Naive B cell (primary cell): ENCODE measurements at places on chromosomes 11 and 22. TPM values are rescaled to one million over a fixed set of nuclear protein-coding genes. Genes with fewer than 3 reads are reported as not detected.

GRCh38 chr22:42960531-42961399, 54.2 kb downstream of the PACSIN2 start:
- H3K27ac ChIP-seq, result no peak overlapping the region
- no peak for DNase-seq
- H3K36me3 ChIP-seq, result peaks cover 9% of the 10 kb centered on the region
- H3K4me3 ChIP-seq, result no peak overlapping the region

DNA sequence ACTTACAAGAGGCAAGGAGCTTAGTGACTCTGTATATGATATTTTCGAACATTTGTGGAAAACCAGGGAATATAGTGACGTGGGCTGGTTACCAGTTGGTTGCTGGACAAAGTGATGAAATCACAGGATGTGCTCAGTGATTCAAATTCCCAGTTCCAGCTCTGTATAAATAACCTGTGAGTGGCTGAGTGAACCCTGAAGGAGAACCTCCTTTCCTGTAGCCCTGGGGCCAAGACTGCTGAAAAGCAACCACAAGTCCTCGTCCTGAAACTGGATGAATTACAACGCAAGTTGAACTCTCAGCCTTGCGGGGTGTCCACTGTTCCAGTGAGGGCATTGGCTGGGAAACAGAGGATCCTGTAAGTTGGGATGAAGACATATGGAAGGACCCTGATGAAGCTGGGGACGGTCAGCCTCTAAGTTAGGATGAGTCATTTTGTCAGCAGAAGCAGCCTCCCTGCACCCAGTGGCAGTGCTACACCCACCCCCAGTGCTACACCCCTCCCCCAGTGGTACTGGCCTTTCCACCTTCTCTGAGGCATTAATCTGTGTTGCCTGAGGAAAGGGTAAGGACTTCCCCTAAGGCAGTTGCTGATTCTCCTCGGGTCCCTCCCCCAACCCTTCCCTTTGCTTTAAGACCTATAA, 22.0 kb upstream of the CD81 start:
- no peaks in the 10 kb centered on the region for H3K36me3 ChIP-seq
- H3K4me3 ChIP-seq, result no peak overlapping the region
- DNase-seq, result no peak
- peaks cover 9% of the 10 kb centered on the region for H3K4me1 ChIP-seq

- H3K27me3 ChIP-seq, result peaks cover 10% of the 10 kb centered on the region
- no peaks in the 10 kb centered on the region for H3K36me3 ChIP-seq
Observed at GRCh38 chr11:94708642-94709041, 59.5 kb upstream of the AMOTL1 start.

GRCh38 chr11:120121336-120121735, 16.6 kb downstream of the TRIM29 start:
- H3K36me3 ChIP-seq, result no peaks in the 10 kb centered on the region
- H3K4me1 ChIP-seq, result no peaks in the 10 kb centered on the region
- no peaks in the 10 kb centered on the region for H3K27me3 ChIP-seq
- no peak overlapping the region for H3K4me3 ChIP-seq
- no peak overlapping the region for H3K27ac ChIP-seq

GRCh38 chr11:19677381-19678080, 35.1 kb upstream of the NAV2 start:
- no peaks in the 10 kb centered on the region for H3K36me3 ChIP-seq
- DNase-seq, result no peak
- H3K4me3 ChIP-seq, result no peak overlapping the region

GRCh38 chr11:118939953-118940598, 14.3 kb upstream of the BCL9L start:
- H3K36me3 ChIP-seq, result no peaks in the 10 kb centered on the region
- H3K27me3 ChIP-seq, result no peaks in the 10 kb centered on the region
- peaks cover 45% of the 10 kb centered on the region for H3K4me1 ChIP-seq
- no peak overlapping the region for H3K4me3 ChIP-seq
- DNase-seq, result no peak

- H3K4me3 ChIP-seq, result no peak overlapping the region
- DNase-seq, result no peak
- H3K27ac ChIP-seq, result no peak overlapping the region
- no peaks in the 10 kb centered on the region for H3K36me3 ChIP-seq
Observed at GRCh38 chr11:66325263-66325671, 8.4 kb upstream of the CD248 start.

DNA sequence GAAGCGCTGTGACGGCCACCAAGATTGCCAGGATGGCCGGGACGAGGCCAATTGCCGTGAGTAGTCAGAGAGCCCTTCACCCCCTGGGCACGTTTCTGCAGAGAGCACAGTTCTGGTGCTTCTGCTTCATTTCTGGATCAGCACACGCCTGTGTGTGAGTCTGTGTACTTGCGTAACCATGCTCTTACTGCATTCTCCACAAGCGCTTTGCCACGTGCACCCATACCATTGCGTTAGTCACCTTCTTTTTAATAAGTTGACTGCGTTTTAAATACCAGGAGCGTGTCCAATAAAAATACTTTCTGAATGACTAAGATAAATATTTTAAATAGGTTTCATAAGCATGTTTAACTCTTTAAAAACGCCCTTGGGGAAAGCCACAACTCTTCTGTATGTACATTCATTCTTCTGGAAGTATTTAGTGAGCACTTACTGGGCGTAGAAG, 143.0 kb upstream of the SORL1-AS1 start:
- H3K27ac ChIP-seq, result no peak overlapping the region
- no peak for DNase-seq
- no peak overlapping the region for H3K4me3 ChIP-seq
- H3K4me1 ChIP-seq, result peaks cover 8% of the 10 kb centered on the region

- DNase-seq, result no peak
- H3K27me3 ChIP-seq, result no peaks in the 10 kb centered on the region
- peaks cover 32% of the 10 kb centered on the region for H3K4me1 ChIP-seq
- H3K36me3 ChIP-seq, result no peaks in the 10 kb centered on the region
- no peak overlapping the region for H3K4me3 ChIP-seq
Observed at GRCh38 chr22:22171357-22172218, 73.0 kb upstream of the VPREB1 start.

GRCh38 chr11:111395749-111396148, 16.7 kb upstream of the POU2AF1 start:
- no peak overlapping the region for H3K4me3 ChIP-seq
- H3K4me1 ChIP-seq, result peaks cover 65% of the 10 kb centered on the region
- DNase-seq, result no peak
- H3K36me3 ChIP-seq, result no peaks in the 10 kb centered on the region
- no peak overlapping the region for H3K27ac ChIP-seq

GRCh38 chr11:74276581-74276980, 34.9 kb downstream of the P4HA3 start:
- H3K36me3 ChIP-seq, result no peaks in the 10 kb centered on the region
- DNase-seq, result no peak
- no peaks in the 10 kb centered on the region for H3K4me1 ChIP-seq

DNA sequence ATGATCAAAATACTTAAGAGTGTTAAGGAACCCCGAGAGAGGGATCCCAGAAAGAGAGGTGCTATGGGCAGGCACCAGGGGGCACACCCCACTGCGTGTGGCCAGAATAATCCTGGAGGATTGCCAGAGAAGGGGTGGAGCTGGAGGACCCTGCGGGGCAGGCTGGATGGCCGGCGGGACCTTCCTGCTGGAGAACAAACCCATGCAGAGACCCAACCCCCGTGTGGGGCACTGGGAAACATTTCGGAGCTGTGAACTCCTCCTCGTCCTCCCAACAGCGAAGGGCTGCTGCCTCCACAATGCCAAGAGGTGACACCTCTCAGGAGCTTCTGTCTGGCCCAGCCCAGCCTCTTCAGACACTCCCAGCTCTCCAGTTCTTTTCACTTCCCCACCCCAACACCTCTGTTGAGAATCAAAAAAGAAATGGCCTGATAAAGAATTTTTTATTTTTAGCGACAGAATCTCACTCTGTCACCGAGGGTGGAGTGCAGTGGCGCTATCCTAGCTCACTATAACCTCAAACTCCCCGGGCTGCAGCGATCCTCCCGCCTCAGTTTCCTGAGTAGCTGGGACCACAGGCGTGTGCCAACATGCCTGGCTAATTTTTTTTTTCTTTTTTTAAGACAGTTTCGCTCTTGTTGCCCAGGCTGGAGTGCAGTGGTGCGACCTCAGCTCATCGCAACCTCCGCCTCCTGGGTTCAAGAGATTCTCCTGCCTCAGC, 25.6 kb downstream of the RHOD start:
- peaks cover 8% of the 10 kb centered on the region for H3K27me3 ChIP-seq
- peak overlapping the region; percentile 14 for H3K27ac ChIP-seq
- DNase-seq, result no peak
- peaks cover 15% of the 10 kb centered on the region for H3K4me1 ChIP-seq
- H3K36me3 ChIP-seq, result no peaks in the 10 kb centered on the region

DNA sequence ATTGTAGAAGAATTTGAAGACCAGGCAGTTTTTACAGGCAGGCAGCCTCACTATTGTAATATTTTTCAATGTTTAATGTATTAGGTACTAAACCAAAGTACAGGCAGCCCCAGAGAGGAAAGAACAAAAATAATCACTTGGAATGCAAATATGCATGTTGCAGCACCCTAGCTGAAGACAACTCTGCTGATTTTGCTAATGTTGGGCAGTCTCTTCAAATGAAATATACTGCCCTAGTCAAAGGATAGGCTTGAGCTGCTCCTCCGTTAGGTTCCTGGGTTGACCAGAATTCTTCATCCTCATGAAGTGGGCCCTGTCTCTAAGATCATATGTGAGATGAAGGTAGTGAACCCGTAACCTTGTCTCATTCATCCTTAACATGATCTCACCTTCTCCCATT, 153.1 kb upstream of the DDI1 start:
- H3K4me1 ChIP-seq, result no peaks in the 10 kb centered on the region
- no peak overlapping the region for H3K27ac ChIP-seq
- H3K27me3 ChIP-seq, result peaks cover 6% of the 10 kb centered on the region
- no peak for DNase-seq
- no peak overlapping the region for H3K4me3 ChIP-seq
- H3K36me3 ChIP-seq, result no peaks in the 10 kb centered on the region

GRCh38 chr11:104163100-104164027, 583 bp downstream of the PDGFD start:
- DNase-seq, result no peak
- H3K27me3 ChIP-seq, result peaks cover 13% of the 10 kb centered on the region
- peak overlapping the region; percentile 79 for H3K4me3 ChIP-seq
- no peaks in the 10 kb centered on the region for H3K36me3 ChIP-seq
- peaks cover 8% of the 10 kb centered on the region for H3K4me1 ChIP-seq

The GPR83 gene
- 0.20 TPM for polyA plus RNA-seq

The MPZL3 gene
- 0.89 TPM for polyA plus RNA-seq

The CCDC86 gene
- 14.0 TPM for polyA plus RNA-seq

The FOLH1 gene
- not detected for polyA plus RNA-seq

The RASSF10 gene
- polyA plus RNA-seq, result not detected

The STK33 gene
- 11.0 TPM for polyA plus RNA-seq

The ESAM gene
- polyA plus RNA-seq, result 18.2 TPM

The LUZP2 gene
- not detected for polyA plus RNA-seq

The OR2D2 gene
- polyA plus RNA-seq, result not detected

The SLC25A18 gene
- polyA plus RNA-seq, result 0.13 TPM

The OR52A1 gene
- not detected for polyA plus RNA-seq

The RASSF7 gene
- polyA plus RNA-seq, result 17.3 TPM

The PHLDA2 gene
- polyA plus RNA-seq, result not detected

The HTR3B gene
- polyA plus RNA-seq, result not detected
